ENCODE measurements at places on chromosomes 3 and 15. TPM values are rescaled to one million over a fixed set of nuclear protein-coding genes. Genes with fewer than 3 reads are reported as not detected.

DNA sequence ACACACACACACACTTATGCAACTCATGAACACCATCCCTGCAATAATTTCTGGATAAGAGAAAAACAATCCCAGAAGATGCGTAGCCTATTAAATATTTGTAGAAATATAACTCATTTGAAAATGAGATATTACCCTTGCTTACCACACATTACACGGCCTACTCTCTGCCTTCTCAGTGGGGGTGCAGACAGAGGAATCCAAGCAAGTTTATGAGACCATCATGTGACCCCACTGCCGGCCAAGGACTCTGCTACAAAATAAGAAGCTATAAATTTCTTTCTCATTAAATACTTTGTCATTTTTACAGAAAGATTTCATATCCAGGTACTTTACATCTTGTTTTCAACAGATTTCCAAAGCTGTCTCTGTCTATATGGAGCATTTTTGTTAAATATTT, 286.3 kb downstream of the ZNF385D start:
- DNase-seq = no peak
- H3K27me3 ChIP-seq = no peaks in the 10 kb centered on the region
- H3K27ac ChIP-seq = no peak overlapping the region
- no peaks in the 10 kb centered on the region for H3K4me1 ChIP-seq
- no peaks in the 10 kb centered on the region for H3K36me3 ChIP-seq

GRCh38 chr3:138347960-138348753, at the start of gene MRAS:
Gene MRAS, plus strand, starts transcription at chr3:138348579. Its CDS starts 24,305 bp downstream, at chr3:138372884.
- DNase-seq = peak; percentile 73
- peak within 1 kb of the TSS; percentile 73 for H3K4me3 ChIP-seq
- H3K27ac ChIP-seq = peak within 1 kb of the TSS; percentile 66

GRCh38 chr15:56495533-56495932, 30.6 kb upstream of the MNS1 start:
- H3K4me3 ChIP-seq = no peak overlapping the region
- no peak for DNase-seq
- no peaks in the 10 kb centered on the region for H3K4me1 ChIP-seq
- H3K27ac ChIP-seq = no peak overlapping the region
- H3K36me3 ChIP-seq = no peaks in the 10 kb centered on the region

GRCh38 chr3:169627073-169627472, 36.4 kb downstream of the MECOM start:
- no peaks in the 10 kb centered on the region for H3K4me1 ChIP-seq
- H3K27ac ChIP-seq = no peak overlapping the region
- H3K27me3 ChIP-seq = no peaks in the 10 kb centered on the region
- H3K4me3 ChIP-seq = no peak overlapping the region
- no peak for DNase-seq
- no peaks in the 10 kb centered on the region for H3K36me3 ChIP-seq

HCLS1 gene
- 1.0 TPM for total RNA-seq

Data from astrocyte (in vitro differentiated cells and primary cell).